ENCODE measurements at places on chromosomes 2 and 18.

DNA sequence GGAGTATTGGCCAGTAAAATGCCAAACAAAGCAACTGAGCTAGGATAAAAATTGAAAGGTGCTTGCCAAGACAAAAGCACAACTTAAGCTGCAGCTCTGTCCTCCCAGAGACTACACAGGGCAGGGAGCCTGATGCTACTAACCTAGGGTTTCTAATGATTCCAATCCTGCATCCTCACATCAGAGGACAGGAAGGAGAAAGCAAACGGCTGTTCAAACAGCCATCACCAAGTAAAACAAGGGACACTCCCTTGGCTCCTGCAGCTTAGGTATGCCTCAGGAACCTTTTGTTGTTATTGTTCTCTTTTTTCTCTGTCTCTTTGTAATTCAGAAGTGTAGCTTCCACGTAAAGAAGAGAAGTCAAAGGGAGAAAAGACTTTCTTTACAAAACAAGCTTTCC lies 99.5 kb downstream of the TCF4 start:
- no peak for DNase-seq

GRCh38 chr2:37637985-37638384 lies 33.5 kb downstream of the CDC42EP3 start:
- DNase-seq, result peak; percentile 83

GRCh38 chr2:38267270-38267925 lies 109.7 kb downstream of the ATL2 start:
- no peak for DNase-seq

- no peak for DNase-seq
Observed at GRCh38 chr2:96449637-96450036, 55.5 kb downstream of the NEURL3 start.

Data from SK-MEL-5 (cell line).